ENCODE measurements at places on chromosomes 5 and 9.

DNA sequence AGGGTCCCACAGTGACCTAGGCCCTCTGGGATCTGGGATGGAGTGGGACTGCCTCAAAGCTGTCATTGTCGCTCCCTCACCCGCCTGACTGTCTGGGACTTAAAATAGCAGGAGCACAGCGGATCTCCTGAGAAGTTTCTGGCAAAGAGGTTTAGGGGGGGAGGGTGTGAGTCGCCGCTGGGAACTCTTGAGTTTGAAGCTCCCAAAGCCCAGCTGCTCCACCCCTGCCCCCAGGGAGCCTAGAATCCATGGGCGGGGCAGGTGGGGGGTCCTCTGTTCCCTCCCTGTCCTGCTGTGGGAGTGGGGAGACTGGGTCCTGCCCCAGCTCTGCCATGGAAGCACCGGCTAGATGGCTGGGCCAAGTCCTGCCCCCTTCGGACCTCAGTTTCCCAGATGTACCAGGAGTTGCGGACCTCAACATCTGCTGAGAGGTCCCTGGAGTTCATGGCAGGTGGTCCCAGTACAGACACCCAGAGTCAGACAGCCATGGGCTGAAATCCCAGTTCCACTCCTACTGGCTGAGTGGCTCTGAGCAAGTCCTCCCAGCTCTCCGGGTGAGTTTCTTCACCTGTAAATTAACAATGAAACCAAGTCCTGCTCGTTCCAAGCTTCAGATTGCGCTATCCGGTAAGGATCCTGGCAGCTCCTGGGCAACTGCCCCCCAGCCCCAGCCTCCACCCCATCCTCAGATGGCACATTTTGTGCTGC is 985 bp upstream of the WDR38 start:
- DNase-seq: no peak

DNA sequence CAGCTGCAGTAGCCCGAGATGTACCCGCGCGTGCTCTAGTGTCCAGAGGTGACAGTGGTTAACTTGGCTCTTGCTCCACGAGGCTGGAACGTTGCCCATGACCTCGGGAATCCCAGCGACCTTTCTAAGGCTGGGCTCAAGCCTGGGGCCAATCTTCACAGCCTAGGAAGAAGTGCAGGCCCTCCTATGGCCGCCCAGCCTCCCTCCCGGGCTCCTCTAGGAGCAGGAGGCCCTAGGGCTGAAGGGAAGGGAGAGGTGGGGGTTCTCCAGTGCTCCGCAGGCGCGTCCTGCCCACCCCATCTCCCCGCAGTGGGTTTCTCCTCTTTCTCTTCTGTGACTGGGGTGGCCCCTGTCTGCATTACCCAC is 13.3 kb downstream of the NR2F1 start:
- DNase-seq: no peak

DNA sequence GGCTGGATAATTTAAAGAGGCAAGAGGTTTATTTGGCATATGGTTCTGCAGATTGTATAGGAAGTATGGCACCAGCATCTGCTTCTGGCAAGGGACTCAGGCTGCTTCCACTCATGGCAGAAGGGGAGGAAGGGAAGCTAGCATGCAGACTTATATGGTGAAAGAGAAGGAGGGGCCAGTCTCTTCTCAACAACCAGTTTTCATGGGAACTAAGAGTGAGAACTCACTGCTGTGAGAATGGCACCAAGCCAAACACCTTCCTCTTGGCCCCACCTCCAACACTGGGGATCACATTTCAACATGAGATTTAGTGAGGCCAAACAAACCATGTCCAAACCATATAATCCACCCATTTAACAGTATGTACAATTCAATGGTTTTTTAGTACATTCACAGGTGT is 113.3 kb upstream of the SHB start:
- no peak for DNase-seq

DNA sequence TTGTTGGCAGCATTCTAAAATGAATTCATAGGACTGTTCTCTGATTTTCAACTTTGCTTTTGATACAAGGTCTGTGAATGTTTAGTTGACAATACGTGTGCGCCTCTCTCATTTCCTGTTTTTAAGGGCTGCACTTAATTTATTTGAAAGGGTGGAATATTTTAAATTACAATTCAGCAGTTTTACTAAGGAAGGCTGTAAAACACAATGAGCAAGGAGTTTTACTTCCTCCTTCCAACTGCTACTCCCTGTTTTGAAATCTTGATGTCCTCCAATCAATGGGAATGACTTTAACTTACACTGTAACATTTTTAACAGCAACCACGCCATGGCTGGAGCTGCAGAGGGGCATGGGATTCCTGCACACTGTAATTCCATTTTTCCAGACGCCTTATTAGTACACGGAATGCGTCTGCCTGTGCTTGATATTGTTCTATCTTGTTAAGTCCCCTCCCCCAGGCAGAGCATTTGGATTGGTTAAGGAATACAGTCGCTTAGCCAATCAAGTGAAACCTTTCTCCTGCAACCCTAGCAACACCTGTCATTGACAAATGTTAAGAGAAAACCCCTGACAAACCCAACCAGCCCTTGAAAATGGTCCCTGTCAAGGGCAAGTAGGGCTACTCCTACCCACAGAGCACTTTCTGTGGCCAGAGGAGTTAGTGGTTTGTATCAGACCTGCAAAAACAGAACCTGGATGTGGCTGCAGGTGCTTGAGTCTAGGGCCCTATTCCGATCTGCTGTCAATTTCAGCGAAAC is 12.5 kb upstream of the ZSWIM6 start:
- peak; percentile 53 for DNase-seq

- no peak for DNase-seq
These were observed 81.9 kb upstream of the ADAMTS2 start for GRCh38 chr5:179427032-179427675.

DNA sequence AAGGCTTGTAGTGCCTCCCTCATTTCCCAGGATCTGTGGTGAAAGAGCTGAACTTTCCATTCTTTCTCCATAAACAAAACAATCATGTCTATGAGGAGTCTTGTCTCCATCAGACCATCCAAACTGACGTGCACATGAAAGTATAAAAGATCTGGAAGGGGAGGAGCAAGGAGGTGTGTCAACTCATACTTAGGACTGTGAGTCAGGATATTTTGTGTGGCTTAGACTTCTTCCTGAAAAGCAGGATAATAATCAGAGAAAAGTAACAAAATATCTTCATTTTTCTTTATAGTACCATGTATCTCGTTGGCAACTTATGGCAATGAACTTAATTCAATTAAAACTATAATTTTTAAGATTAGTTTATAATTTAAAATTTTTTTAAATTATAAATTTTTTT is 96.0 kb upstream of the PRRC1 start:
- no peak for DNase-seq

DNA sequence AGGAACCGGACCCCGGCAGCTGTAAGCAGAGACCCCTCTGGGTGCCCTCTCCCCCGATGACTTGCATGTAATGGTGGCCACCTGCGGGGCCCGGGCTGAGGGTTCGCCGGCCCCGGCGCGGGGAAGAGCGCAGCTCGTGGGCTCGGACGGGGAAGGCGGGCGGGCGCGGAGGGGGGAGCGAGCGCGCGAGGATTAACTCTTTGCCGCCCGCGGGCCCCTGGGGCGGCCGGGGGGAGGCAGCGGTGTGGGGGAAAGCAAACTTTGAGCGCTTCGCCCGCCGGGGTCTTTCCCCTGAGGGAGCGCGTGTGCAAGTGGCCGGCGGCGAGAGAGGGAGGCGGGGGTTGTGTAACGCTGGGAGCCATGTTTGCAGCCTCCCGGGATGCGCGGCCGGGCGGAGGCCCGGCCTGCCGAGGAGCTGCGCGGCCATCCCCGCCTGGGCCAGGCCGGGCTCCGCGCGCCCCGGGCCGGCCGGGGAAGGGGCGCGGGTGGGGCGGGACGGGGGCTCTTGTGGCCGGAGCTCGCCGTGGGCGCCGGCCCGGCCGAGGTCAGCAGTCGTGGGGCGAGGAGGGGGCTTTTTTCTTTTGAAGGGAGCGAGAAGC is 547 bp downstream of the ANP32B start:
- DNase-seq: no peak

DNA sequence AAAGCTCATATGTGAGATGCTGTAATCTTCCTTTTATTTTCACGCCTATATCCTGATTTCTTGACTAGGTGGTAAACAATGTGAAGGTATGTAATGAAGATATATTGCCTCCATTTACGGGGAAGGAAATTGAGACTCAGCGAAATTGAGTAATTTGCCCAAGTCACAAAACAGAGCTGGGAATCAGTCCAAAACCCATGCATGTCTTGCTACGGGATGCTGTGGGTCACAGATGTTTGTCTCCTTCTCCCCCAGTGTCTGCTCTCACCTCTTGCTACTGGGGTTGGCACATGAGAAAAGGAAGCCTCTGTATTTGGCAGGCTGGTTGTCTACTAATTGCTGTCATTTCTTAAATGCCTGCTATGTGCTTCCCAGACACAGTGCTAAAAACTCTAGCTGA is 53.7 kb upstream of the TEX48 start:
- no peak for DNase-seq

DNA sequence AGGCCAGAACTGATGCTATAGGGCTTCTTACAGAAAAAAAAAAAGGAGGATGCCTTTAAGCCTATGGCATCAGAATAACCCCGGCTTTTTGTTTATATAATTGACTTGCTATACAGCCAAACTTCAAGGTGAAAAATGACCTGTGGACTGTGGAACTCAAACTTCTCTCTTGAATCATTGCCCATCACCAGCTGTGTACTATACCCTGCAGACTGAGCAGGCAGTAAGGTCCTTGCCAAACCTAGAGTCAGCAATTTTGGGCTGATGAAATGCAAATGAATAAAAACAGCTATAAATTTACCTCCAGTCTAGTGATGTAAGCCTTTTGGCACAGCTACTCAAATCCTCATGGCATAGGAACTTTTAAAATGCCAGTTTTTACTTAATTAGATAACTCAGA is 44.5 kb upstream of the PPP3R2 start:
- DNase-seq: no peak

DNA sequence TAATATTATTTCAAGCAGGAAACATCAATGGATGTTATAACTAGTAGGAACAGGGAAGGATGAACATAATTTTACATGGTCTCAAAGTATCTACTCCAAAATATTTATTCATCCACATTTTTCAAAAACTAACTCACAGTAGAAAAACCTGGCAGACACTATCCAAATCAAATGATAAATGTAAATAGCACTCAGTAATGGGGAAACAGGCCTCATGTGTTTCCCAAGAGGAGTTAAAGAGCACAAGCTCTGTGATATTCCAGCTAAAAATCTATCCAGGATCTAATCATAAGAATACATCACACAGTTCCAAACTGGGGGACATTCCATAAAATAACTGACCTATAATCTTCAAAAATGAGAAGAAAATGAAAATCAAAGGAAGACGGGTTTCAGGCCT is 443.1 kb downstream of the ZNF608 start:
- DNase-seq: no peak

DNA sequence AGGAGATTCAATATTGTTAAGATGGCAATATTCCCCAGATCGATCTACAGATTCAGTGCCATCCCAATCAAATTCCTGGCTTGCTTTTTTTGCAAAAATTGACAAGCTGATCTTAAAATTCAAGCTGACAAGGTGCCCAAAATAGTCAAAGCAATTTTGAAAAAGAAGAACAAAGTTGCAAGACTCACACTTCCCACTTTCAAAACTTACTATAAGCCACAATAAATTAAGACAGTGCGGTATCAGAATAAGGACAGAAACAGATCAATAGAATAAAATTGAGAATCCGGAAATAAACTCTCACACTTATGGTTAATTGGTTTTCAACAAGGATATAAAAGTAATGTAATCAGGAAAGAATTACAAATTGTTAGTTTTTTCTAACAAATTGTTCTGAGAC is 97.1 kb downstream of the NRG2 start:
- no peak for DNase-seq

- no peak for DNase-seq
These were observed 40.0 kb upstream of the DMRT1 start for GRCh38 chr9:801399-802071.

GRCh38 chr5:171888051-171888481 is 102.4 kb downstream of the SMIM23 start:
- no peak for DNase-seq

DNA sequence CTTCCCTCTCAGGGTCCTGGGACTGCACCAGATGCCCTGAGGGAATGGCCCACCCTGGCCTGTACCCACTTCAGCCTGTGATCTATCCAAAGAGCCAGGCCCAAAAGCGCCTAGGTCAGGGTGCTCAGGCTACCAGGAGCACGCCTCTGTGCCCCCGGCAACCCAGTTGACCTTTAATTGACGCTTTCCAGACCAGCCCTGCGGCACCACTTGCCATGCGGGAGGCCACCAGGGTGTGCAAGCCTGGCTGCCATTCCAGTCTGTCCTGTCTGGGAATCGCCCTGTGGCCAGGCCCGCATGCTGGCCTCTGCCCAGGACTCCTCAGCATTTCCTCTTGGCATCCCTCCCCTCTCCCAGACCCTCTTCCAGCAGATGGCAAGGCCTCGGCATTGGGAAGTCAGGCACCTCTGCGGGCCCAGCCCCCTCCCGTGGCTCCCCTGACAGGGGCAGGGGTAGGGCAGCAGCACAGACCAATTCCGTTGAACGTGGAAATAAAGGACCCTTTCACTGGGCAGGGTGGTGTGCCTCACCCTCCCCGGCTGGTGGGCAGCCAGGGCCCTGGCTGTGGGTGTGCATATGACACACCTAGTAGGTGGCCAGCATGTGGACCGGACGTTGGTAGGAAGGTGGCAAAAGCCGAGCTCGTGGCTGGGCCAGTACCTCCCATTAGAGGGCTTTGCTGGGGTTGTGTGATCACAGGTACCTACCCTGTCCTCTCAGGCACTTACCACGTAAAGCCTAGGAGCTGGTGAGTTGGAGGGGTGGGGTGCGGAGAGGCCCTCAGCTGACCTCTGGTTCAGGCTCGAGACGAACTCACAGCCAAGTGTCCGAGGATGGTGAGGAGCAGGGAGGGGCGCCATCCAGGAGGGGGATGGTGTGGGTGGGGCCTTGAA is 3.5 kb upstream of the AIF1L start:
- no peak for DNase-seq

DNA sequence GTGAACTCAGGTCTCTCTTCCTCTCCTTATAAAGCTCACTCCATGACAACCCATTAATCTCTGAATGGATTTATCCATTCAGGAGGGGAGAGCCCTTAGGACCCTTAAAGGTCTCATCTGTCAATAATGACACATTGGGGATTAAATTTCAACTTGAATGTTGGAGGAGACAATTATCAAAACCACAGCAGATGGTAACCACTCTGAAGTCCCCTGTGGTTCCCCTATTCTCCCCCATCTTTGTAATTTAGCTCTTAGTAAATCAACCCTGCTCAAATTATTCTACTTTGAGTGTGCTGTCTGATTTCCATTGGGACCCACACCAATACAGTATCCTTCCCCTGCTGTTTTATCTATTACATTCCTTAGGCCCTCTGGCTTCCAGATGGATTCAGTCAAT is 72.0 kb upstream of the RAI14 start:
- no peak for DNase-seq

GRCh38 chr9:133101356-133102189 is 19.5 kb downstream of the RALGDS start:
- DNase-seq: no peak

DNA sequence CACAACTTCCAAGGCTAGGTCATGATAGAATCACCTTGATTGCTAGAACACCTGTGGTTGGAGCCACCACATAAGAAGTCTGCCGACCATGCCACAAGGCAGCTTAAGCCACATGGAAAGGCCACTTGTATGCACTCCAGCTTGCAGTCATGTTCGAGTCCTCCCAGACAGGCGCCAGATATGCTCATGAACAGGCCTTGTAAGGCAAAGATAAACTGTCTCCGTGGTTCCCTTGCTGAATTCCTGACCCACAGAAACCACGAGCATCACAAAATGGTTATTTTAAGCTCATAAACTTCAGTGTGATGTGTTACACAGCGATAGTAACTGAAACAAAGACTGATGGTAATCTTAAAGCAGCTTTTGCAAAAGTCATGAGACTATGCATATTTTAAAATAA is 188.4 kb upstream of the DAPK1 start:
- peak; percentile 87 for DNase-seq

Measured in Jurkat, Clone E6-1 (cell line).